ENCODE measurements at places on chromosomes 5 and 9. TPM values are rescaled to one million over a fixed set of nuclear protein-coding genes. Genes with fewer than 3 reads are reported as not detected.
A peak's percentile ranks its signal among the peaks of the same experiment; 100 is the strongest.

DNA sequence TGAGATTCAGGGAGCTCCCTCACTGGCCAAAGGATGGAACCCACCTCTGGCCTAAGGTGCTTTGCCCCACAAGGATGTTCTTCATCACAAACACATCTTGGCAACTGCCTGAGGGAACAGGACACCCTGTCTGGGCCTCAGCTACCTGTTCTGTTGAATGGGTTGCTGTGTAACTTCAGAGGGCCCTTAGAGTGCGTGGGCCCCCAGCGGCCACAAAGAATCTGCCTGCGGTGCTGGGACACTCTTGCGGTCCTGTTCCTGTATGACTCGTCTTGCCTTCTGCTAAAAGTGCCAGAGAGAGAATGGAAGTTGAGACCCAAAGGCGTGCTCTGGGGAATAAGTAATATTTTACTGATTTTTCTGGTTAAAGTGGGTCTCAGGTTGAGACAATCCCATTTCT is 14.1 kb upstream of the RPL26L1 start:
- DNase-seq, result no peak

- no peak for DNase-seq
Measured at GRCh38 chr5:109080896-109081295, 328.9 kb downstream of the PJA2 start.

DNA sequence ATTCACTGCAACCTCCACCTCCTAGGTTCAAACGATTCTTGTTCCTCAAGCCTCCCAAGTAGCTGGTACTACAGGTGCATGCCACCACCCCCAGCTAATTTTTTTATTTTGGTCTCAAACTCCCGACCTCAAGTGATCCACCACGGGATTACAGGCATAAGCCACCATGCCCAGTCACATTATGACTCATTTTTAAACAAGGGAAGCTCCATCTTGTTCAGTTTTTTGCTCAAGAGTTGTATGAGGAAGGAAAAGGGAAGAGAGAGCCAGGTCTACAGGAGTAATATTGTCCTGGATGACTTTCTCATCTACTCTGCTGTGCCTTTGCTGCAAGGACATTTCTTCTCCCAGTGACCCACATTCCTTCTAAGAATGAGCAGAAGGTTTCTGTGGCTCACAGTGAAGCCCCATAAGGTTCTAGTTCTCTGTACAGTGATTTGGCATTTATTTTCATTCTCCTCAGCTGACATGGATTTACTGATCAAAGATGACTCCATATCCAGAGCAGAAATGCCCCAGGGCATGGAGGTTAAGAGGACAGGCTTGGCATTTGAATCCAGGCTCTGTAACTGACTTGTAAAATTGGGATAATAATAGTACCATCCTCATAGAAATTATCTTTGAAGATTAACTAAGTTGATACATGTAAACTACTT is 153.5 kb downstream of the CDH6 start:
- no peak for DNase-seq

GRCh38 chr5:167945542-167946384 is 345.7 kb upstream of the WWC1 start:
- DNase-seq, result no peak

- peak; percentile 75 for DNase-seq
Measured at GRCh38 chr9:128068386-128069205, 564 bp downstream of the SLC25A25 start.

DNA sequence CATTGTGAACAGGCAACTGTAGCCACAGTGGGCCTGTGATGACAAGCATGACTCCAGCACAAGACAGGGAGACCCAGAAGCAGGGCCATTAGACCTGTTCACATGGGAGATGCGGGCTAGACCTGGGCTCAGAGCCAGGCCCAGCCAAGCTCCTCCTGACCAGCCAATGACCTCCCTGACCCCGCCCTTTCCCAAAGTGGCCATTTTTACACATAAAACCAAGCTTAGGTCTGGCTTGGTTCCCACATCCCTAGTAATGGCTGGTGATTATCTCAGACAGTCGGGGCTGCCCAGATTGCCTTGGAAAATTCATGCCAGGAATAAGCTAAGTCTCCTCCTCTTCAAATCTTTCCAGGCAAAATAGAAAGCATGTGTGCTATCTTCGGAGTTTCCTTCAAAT is 94.1 kb downstream of the FRMD3 start:
- no peak for DNase-seq

DNA sequence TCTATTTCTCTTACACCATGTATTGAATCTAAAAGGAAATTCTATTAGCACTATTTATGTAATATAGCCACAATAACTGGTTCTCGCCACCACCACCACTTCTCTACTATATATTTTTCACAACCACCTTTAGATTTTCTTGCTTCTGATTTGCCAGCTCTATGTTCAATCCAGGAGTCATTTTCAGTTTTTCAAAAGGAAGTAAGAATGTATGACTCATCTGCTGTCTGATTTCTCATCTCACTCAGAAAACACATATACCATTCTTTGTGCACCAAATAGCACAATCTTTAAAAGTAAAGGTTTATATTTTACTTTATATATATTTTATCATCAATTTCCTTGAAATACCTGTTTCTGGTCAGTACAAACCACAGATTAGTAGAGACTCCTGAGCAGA is 1127.5 kb downstream of the TAF11L14 start:
- no peak for DNase-seq

DNA sequence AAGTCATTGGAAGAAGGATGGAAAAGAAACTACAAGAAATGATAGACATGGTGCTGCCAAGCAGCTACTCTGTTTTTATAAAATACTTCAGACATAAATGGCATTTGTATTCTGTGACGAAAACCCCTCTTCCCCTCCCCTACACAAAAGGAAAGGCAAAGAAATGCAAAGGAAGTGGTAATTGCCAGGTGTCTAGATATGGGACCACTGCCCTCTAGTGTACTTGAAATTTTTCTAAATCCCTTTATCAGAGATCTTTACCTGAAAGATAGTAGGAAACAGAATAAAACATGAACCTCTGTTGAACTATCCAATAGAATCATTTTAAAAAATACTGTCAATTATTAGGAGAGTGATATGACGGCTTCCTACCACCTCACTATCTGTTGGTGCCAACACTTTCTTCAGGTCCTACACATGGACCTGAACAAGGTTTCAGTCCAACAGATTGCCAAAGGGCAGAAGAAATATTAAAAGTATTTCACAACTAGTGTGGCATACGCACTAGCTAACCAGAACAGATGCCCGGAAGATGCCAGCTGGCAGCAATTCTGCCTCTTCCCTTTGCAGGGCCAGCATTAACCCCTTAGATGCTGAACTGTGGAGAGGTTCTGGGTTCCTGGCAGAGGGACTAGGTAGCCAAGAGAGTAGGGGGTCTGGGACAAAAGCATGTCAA is 104.1 kb downstream of the TSSK1B start:
- DNase-seq, result no peak

DNA sequence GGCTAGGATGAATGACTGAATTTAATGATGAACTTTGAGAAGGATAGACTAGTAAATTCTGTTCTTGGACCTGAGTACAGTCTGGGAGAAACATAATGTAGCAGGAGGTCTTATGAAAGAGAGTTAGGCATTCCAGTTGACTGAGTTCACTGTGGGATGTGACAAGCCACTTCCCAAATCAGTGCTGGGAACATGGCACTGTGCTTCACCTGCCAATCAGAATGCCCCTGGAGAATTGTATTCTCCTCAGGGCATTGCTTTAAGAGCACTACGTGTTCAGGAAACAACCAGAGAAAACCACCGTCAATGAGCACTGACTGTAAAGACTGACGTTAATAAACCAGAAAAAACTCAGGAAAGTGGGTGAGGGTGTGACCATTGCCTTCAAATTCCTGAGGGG is 1.2 kb downstream of the CCDC107 start:
- DNase-seq, result no peak

DNA sequence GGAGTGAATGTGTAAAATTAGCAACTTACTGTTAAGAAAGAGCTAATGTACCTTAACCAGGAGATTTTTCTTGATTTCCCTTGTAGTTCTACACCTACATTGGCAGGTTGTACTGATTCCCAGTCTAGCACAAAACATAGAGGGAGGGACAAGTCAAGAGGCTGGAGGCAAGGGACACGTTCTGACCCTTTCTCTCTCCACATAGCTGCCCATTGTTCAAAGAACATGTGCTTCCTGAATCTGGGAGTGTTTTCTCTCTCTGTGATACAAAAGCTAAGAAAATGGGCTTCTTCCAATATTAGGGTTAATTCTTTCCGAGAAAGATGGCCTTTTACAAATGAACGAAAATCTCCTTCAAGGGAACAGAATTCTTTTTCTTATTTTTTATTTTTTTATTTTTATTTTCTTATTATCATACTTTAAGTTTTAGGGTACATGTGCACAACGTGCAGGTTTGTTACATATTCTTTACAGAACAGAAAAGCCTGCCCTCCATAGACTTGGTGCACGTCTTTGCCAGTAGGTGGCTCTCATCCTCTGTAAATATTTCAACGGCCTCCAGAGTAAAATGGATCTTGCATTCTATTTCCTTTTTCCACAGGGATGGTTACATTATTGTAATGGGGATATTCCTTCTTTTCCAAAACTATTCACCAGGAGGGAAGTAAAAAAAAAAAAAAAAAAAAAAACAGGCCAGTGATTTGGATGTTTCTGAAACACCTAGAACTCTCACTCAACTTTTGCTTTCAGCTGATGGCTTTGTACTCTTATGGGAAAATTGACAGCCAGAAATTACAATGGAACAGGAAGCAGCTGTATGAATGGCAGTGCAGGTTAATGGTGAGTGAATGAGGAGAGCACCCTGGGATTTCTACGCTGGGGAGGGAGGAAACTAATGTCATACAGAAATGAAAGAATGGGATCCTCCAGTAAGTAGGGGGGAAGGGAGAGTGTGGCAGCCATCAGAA is 13.1 kb upstream of the IFNA5 start:
- DNase-seq, result no peak

- DNase-seq, result peak; percentile 15
Measured at GRCh38 chr9:4235871-4236804, 63.7 kb downstream of the GLIS3 start.

GRCh38 chr9:71306134-71306533 is 184.7 kb upstream of the TRPM3 start:
- no peak for DNase-seq

- DNase-seq, result no peak
Measured at GRCh38 chr9:117543089-117543488, 128.2 kb upstream of the ASTN2 start.

DNA sequence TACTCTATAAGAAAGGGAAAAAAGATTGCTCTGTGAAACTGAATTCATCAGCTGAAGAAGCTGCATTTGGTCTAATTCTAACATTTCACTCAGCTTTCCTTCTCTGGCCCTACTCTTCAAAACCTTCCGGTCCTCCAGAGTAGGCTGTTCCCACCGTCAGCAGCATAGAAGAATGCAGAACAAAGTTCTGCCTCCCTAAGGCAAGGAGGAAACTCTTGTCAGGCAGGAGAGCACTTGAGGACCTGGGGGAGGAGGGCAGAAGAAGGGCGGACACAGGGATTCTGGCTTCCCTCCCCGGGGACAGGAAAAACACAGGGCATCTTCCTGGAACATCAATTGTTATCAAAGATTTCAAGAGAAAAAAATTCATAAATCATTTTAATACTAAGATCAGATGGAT is 69.2 kb upstream of the SHB start:
- no peak for DNase-seq

- DNase-seq, result no peak
Measured at GRCh38 chr5:43785198-43785597, 182.2 kb downstream of the NNT start.

DNA sequence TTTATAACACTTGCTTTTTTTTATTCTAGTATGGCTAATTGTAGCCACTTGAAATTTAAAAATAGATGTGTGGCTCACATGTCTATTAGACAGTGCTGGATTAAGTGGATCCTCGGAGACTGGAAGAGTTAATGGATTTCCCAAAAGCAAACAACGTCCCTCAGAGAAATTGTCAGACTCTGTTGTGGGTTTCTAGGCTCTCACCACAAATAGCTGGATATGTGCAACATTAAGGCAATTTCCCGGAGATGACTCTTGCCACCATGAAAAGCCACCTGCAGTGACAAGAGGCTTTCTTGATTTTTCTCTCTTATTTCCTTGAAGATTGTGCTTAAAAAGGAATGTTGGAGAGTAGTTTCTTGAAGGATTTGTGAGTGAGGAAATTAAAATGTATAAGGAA is 43.2 kb downstream of the TMEM167A start:
- no peak for DNase-seq

GRCh38 chr5:178098685-178099084 is 14.6 kb upstream of the N4BP3 start:
- DNase-seq, result no peak

DNA sequence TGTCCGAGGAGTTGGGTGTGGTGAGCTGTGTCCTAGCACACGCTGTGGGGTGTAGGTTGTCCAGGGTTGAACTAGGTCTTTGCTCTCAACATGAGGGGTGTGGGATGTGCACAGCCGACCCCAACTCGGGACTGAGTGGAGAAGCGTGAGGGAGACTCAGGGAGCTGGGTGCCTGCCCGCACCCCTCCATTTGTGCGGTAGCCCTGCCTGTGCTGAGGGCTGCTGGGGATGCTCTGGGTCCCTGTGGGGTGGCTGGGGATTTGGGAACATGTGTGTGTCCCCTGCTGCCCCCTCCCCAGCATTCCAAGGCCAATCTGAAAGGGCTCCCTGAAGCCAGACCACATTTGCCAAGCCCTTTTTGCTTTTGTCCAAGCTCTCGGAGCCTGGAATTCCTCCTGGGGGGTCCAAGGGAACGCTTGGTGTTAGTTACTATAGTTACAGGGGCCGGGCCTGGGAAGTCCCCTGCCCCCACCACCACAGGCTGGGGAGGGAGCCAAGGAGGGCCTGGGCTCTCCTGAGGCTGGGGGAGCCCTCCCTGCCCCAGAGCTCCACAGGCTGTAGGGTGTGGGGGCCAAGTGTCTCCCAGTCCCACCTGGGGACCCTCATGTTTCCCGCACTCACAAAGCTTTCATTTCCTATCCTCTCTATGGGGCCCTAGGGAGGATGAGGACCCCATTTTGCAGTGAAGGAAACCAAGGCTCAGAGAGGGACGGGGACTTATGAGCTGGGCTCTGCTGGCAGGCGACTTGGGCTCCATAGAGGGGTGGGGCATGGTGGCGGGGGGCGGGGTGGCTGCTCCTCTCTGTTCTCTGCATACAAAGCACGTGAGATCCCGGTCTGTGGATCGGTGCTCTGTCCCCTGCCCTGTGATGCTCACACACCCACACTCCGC is 1.1 kb downstream of the CRB2 start:
- DNase-seq, result no peak

- no peak for DNase-seq
Measured at GRCh38 chr9:14379280-14379679, 65.3 kb upstream of the NFIB start.

DNA sequence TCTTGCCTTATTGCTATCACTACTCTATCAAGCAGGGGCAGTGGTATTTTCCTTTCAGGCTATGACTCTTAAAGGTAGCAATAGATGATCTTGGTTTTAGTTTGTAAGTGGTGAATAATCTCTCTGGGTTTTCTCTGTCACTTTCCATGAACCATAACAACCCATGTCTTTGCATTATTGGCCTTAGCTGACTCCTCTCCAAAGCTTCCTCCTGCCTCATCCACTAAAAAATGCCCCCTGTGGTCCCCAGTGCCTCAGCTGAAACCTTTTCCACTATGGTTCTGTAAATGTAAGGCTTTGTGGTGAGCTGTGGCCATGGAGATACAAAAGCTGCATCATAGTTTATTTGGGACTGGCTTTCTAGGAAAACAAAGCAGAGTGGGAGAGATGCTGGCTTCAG is 128.8 kb downstream of the GPBP1 start:
- no peak for DNase-seq

Gene COL5A1
- total RNA-seq, result 62.8 TPM

Gene SLC6A7
- not detected for total RNA-seq

Gene GDF9
- total RNA-seq, result 0.31 TPM

Gene SURF6
- total RNA-seq, result 8.1 TPM

Gene GLRA1
- total RNA-seq, result not detected

Gene SLC22A4
- total RNA-seq, result 0.53 TPM

All from pancreas (tissue), 10 donors.